LoVo (cell line): ENCODE measurements at places on chromosomes 4 and X.
A peak's percentile ranks its signal among the peaks of the same experiment; 100 is the strongest.

DNA sequence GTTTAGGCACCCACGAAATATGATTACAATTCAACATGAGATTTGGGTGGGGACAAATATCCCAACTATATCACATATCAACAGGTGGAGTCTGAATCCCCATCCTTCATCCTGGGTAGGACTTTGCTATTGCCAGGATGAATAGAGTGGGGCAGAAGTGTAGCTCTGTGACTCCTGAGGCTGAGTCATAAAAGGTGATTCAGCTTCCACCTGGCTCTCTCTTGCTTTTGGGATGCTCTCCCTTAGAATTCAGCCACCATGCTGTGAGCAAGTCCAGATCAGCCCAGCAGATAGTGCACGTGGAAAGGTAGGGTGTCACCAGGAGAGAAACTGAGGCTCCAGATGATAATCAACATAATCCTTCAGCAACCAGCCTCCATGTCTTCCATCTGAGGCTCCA is 193.8 kb upstream of the BCOR start:
- peak; percentile 1 for DNase-seq

DNA sequence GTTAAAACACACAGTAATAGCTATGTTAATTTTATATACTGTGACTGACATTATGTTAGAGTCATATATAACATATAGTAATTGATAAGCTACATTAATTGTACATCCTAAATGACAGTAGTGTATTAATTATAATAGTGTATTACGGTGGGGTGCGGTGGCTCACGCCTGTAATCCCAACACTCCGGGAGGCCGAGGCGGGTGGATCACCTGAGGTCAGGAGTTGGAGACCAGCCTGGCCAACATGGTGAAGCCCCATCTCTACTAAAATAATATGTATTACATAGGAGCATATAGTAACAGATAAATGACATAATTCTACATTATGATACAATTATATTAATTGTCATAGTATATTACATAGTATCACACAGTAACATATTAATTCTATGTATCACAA is 12.2 kb downstream of the ASMTL start:
- no peak for DNase-seq

DNA sequence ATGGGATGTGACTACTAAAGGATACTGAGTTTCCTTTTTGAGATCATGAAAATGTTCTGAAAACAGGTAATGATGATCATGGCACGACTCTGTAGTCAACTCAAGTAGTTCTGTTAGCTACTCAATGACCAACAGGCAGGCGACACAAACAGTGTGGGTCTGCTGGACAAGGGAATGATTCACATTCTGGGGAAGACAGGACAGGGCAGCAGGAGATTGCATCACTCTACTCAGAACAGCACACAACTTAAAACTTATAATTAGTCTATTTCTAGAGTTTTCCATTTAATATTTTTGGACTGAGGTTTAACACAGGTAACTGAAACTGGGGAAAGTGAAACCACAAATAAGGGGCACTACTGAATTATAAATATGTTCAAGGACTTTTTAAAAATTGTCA is 365.2 kb downstream of the PRDM5 start:
- DNase-seq = no peak

DNA sequence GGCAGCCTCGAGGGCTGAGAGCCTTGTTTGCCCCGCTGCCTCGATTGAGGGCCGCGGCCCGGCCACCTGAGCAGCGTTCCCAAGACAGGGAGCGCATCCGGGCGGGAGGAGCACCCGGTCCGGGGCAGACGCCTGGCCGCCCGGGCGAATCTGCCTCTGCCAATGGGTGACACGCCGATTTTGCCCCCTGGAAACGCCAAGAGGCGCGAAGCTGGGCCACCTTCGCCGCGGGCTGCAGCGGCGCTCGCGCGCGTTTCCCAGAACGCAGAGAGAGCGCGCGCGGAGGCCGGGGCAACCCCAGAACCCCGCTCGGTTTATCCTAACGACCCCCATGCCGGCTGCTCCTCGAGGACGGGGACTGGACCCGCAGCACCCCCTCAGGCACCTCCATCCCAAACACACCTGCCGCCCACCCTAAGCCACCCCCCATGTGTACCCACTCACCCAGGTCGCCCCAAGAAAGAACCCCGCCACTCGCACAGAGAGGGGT is 575 bp downstream of the MAP7D2 start:
- no peak for DNase-seq

DNA sequence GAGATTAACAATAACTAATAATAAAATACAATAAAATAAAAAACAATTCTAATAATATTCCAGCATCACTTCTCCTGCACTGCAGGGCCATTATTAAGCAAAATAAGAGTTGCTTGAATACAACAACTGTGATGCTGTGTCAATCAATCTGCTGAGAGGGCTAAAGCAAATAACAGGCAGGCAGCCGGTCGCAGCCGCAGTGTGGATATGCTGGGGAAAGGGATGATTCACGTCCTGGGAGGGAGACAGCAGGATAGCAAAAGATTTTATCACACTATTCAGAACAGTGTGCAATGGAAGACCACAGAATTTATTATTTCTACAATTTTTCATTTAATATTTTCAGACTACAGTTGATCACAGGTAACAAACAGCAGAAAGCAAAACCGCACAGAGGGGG is 76.5 kb upstream of the SMARCAD1 start:
- no peak for DNase-seq

GRCh38 chrX:129845616-129846190 is 2.0 kb upstream of the ZDHHC9 start:
- peak; percentile 64 for DNase-seq

DNA sequence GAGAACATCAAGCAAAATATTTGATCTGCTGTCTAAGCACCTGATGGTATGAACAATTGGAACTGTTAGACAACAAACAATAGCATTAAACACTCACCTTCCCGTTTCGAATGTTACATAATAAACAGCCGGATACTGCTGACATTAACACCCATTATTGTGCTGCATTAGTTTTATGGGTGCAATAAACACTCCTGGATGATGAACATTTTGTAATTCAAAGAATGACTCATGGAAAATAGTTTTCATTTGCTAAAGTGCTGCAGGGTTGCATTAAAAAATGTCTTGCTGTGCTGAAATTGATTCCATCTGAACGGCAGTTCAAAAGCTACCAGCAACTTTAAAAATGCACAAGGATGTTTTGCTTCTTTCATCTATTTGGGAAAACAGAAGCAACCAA is 100.8 kb upstream of the SORBS2 start:
- DNase-seq = peak; percentile 63

GRCh38 chrX:9671998-9672397 is 93.6 kb downstream of the GPR143 start:
- DNase-seq = no peak

- peak; percentile 56 for DNase-seq
These were observed 92.5 kb downstream of the FAM13A start for GRCh38 chr4:88964450-88964849.
